Activated CD8-positive, alpha-beta T cell treated with anti-CD3 and anti-CD28 coated beads, Interleukin-2, amount 10 ng/mL, durations not matched to agents 7 days and 5 days (primary cell): ENCODE measurements at places on chromosomes 1 and 21. TPM values are rescaled to one million over a fixed set of nuclear protein-coding genes. Genes with fewer than 3 reads are reported as not detected.

The PCAT6 gene
- not detected for total RNA-seq

The KIAA0040 gene
- 50.8 TPM for total RNA-seq

The CLDN19 gene
- not detected for total RNA-seq

The IFI6 gene
- 272 TPM for total RNA-seq

The NBPF11 gene
- 9.1 TPM for total RNA-seq

The RAB42 gene
- not detected for total RNA-seq

The S100A7 gene
- not detected for total RNA-seq

The KRTAP11-1 gene
- not detected for total RNA-seq

The SLAMF1 gene
- total RNA-seq: 50.1 TPM

The FCAMR gene
- total RNA-seq: not detected

The CHI3L2 gene
- 27.0 TPM for total RNA-seq

The LRRC8B gene
- total RNA-seq: 13.0 TPM

The VHLL gene
- total RNA-seq: not detected

The CTPS1 gene
- 74.5 TPM for total RNA-seq

The CR1L gene
- not detected for total RNA-seq

The C4BPB gene
- total RNA-seq: 1.7 TPM

The PGLYRP4 gene
- not detected for total RNA-seq

The PRXL2B gene
- 40.6 TPM for total RNA-seq

The SLAMF7 gene
- 102 TPM for total RNA-seq

The TCHHL1 gene
- not detected for total RNA-seq

The SELP gene
- 0.13 TPM for total RNA-seq

The ADGRL2 gene
- not detected for total RNA-seq

The PHLDA3 gene
- total RNA-seq: 17.3 TPM

The ACTL8 gene
- total RNA-seq: not detected

The LCE3B gene
- not detected for total RNA-seq

The HSD3B1 gene
- total RNA-seq: not detected

The CCDC185 gene
- not detected for total RNA-seq

The PARK7 gene
- total RNA-seq: 296 TPM

The KLF18 gene
- total RNA-seq: not detected

The IGSF9 gene
- not detected for total RNA-seq

The CFHR3 gene
- not detected for total RNA-seq

The HTR1D gene
- not detected for total RNA-seq

The IGSF8 gene
- 41.7 TPM for total RNA-seq

The RO60 gene
- 57.4 TPM for total RNA-seq

The SAMSN1 gene
- 103 TPM for total RNA-seq

The COL8A2 gene
- total RNA-seq: 0.08 TPM

The ESPN gene
- total RNA-seq: 1.0 TPM

The APCS gene
- total RNA-seq: not detected

The RNU1-3 gene
- total RNA-seq: 2,232 TPM

The S100A8 gene
- not detected for total RNA-seq

The DMRTA2 gene
- total RNA-seq: not detected
